ENCODE measurements at places on chromosomes 7 and 10.

GRCh38 chr7:15389073-15389472, 172.7 kb downstream of the AGMO start:
- DNase-seq, result no peak

GRCh38 chr7:2502647-2502966, 17.0 kb upstream of the LFNG start:
- no peak for DNase-seq

DNA sequence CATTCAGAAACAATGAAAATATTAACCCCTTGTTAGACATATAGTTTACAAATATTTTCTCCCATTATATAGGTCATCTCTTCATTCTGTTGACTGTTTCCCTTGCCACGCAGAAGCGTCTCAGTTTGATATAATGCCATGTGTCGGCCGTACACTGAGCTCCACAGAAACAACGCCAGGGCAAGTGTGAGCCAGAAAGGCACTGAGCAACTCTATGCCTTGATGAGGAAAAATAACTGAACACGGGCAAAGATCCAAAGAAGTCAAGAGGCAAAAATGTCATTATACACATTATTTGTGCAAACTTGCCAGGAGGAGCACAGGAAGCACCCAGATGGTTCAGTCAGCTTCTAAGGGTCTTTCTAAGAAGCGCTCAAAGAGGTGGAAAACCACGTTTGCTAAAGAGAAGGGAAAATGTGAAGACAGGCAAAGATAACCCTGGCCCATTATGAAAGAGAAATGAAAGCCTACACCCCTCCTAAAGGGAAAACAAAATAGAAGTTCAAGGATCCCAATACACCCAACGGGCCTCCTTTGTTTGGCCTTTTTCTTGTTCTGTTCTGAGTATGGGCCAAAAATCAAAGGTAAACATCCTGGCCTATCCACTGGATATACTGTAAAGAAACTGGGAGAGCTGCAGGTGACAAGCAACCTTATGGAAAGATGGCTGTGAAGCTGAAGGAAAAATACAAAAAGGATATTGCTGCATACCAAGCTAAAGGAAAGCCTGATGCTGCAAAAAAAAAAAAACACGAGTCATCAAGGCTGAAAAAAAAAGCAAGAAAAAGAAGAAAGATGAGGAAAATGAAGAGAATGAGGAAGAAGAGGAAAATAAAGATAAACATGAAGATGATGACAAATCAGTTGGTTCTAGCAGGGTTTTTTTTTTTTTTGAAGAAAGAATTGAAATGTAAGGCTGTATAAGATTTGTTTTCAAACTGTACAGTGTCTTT, 15.5 kb downstream of the ARHGAP12 start:
- no peak for DNase-seq

DNA sequence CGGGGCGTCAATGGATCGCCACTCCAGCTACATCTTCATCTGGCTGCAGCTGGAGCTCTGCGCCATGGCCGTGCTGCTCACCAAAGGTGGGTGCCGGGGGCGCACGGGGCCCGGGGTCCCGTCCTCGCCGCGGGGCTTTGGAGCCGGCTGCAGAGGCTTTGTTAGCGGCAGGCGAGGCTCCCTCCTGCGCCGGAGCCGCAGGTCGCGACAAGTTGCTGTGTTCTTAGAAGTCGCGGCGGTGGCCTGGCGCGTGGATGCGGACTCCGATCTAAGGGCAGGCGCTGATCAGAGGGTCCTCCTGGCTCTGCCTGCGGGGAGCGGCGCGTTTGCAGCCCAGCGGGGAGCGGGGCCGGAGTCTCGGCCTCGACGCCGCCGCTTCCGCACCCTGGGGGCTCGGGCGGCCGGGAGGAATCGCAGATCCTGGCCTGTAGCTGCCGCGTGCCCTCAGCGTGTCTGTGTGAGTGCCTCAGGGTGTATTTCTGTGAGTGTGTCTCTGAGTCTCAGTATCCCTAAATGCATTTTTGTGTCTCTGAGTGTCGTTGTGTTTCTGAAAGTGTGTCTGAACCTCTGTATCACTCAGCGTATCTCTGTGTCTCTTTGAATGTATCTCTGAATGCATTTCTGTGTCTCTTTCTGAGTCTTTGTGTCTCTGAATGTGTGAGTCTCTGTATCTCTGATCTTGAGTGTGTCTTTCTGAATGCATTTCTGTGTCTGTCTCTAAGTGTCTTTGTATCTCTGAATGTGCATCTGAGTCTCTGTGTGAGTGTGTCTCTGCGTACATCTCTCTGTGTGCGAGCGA, 766 bp downstream of the BAMBI start:
- DNase-seq, result no peak

- DNase-seq, result no peak
Measured at GRCh38 chr10:124306922-124307371, 111.8 kb downstream of the OAT start.

DNA sequence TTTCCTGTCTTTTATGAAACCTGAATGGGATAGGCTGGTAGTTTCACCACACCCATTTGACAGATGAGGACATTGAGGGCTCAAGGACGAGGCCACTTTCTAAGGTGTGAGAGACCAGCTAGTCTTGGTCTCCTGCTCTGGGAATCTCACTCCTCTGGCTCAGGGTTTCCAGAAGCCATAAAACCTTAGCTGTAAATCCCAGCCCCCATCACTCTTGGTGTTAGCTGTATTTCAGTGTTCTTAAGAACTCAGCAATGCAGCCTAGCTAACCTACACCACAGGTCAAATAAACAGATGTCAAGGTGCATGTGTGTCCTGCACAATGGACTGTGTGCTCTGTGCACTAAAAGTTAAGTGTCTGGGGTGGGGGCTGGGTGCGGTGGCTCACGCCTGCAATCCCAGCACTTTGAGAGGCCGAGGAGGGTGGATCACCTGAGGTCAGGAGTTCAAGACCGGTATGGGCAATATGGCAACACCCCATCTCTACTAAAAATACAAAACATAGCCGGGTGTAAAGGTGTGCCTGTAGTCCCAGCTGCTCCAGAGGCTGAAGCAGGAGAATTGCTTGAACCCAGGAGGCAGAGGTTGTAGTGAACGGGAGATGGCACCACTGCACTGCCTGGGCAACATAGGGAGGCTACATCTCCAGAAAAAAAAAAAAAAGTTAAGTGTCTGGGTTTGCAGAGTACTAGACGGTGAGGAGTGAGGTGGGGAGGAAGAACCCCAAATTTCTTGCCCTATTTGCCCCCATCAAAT, 567 bp upstream of the EPO start:
- DNase-seq, result no peak

GRCh38 chr7:52463341-52463740, 572.1 kb upstream of the POM121L12 start:
- DNase-seq, result no peak

Measured in activated gamma-delta T cell treated with anti-CD3 and anti-CD28 coated beads, Interleukin-2, amount 50 U/mL, for 16 hours (primary cell).